Right renal pelvis (tissue), 4 donors: ENCODE measurements at places on chromosomes 13 and 19.

GRCh38 chr19:11322269-11323024 is 17.0 kb downstream of the RAB3D start:
- no peak for DNase-seq

- no peak for DNase-seq
Observed at GRCh38 chr13:112434937-112435523, 58.9 kb downstream of the SPACA7 start.

DNA sequence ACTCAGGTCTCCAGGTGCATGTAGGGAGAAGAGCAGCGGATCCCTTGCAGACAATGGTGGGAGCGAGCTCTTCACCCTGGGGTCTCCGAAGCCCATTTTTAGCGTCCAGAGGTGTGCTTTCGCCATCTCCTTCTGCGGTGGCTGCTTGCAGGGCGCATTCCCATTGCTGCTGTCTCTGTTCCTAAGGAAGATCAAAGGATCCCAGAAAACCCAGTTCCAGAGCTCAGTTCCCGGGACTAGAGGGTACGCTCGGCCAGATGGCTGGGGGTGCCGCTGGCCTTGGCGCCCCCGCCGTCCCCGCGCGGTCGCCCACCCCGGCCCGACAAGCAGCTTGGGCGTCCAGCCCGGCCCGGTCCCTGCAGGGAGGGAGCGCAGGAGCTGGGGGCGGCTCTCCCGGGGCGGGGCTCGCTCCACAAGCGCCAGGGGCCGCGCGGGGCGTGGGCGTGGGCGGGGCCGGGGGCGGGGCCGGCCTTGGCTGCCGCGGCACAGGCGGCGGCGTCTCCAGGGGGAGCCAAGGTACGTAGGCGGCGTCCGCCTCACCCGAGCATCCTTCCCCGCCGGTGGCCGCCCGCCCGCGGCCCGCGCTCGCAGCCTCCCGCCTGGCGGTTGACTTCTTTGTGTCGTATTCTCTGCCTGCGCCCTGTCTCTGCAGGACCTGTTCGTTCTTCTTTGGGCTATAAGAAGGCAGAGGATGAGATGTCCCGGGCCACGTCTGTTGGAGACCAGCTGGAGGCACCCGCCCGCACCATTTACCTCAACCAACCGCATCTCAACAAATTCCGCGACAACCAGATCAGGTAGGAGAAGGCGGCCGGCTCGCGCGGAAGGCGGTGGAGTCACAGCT is 96.8 kb downstream of the ATP8A2 start:
- DNase-seq, result peak; percentile 21

GRCh38 chr19:32222556-32222955 is 122.9 kb upstream of the ZNF507 start:
- DNase-seq, result no peak

GRCh38 chr19:8423817-8424223 is 10.7 kb downstream of the MARCHF2 start:
- DNase-seq, result no peak

GRCh38 chr13:103066781-103067345 is 646 bp upstream of the SLC10A2 start:
- no peak for DNase-seq

DNA sequence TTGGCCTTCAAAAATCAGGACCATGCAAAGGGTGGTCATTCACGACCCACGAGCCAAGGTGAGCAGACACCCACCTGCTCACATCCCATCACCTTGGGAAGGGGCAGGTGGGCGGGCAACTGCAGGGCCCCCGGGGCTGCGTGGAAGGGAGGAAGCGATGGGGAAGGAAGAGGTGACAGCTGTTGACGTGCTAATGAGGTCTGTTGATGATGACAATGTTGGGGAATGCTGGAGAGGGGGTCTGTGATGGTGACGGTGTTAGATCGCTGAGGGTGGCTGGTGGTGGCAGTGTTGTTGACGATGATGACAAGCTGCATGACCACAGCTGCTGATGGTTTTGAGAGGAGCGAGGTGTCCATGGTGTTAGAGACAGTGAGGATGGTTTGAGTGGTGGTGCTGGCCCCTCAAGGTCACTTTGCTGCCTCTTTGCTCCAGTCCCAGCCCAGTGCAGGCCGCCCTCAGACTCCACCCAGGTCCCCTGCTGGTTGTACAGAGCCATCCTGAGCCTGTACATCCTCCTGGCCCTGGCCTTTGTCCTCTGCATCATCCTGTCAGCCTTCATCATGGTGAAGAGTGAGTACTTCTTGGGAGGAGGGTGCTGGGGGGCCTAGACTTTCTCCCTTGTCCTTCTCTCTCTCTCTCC is 900 bp downstream of the MCEMP1 start:
- DNase-seq, result no peak

DNA sequence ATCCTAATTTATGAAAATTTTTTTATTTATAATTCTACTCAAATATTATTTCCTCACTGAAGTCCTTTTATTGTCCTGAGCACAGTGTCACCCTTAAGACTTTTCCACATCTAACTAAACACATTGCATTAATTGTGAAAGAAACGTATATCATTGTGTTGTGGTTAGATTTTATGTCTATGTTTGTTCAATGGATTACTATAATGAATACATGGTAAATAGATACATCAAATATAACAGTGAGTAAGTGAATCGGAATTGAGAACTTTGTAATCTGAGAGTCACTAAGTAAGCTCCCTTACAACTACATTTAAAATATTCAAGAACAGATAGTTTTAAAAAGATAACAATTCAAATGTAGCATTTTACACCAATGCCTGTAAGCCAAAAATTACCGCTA is 417.6 kb upstream of the PCDH20 start:
- DNase-seq, result no peak

DNA sequence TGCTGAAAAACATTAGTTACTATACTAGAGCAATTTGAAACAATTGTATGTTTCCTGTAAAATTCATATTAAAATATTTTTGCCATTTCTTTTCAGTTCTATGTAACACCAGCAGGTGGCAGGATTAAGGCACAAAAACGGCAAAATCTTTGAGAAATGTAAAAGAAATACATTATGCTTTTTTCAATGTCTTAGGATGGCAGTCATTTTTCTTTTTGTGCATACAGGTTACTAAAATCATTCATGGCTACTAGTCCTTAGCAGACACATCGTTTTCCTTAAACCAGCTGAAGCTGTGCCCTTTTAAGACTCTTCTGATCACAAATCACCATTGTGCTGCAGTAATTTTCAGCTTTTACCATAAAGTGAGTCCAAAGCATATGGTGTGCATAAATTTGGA is 800.7 kb upstream of the SLITRK5 start:
- no peak for DNase-seq

- DNase-seq, result no peak
Observed at GRCh38 chr19:35500611-35501010, 10.3 kb upstream of the KRTDAP start.

DNA sequence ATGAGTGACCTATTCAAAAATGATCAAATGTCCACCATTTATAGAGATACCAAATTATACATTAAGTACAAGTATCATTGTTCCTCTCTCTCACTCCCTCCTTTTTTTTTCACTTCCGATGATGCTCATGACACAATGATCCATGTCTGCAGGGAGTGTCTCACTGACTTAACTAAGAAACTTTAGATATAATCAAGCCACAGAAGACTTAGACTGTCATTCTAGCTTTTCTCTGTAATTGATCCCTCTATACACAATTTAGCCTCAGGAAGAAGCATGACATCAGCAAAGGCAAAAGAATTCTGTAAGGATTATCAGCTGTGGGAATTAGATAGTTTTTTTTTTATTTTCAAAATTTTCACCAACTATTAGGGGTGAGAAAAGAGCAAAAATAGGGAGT is 734.9 kb upstream of the PCDH9 start:
- no peak for DNase-seq

GRCh38 chr13:22162889-22163288 is 492.0 kb downstream of the FGF9 start:
- DNase-seq, result no peak

- no peak for DNase-seq
Observed at GRCh38 chr19:53824134-53824611, at the start of gene NLRP12. Gene NLRP12 (minus strand): TSS chr19:53824314. CDS start chr19:53824174, 140 bp downstream.

- no peak for DNase-seq
Observed at GRCh38 chr13:22874839-22875238, 305.9 kb upstream of the SGCG start.

GRCh38 chr19:40225440-40226305 is 816 bp downstream of the CCNP start:
- DNase-seq, result no peak

DNA sequence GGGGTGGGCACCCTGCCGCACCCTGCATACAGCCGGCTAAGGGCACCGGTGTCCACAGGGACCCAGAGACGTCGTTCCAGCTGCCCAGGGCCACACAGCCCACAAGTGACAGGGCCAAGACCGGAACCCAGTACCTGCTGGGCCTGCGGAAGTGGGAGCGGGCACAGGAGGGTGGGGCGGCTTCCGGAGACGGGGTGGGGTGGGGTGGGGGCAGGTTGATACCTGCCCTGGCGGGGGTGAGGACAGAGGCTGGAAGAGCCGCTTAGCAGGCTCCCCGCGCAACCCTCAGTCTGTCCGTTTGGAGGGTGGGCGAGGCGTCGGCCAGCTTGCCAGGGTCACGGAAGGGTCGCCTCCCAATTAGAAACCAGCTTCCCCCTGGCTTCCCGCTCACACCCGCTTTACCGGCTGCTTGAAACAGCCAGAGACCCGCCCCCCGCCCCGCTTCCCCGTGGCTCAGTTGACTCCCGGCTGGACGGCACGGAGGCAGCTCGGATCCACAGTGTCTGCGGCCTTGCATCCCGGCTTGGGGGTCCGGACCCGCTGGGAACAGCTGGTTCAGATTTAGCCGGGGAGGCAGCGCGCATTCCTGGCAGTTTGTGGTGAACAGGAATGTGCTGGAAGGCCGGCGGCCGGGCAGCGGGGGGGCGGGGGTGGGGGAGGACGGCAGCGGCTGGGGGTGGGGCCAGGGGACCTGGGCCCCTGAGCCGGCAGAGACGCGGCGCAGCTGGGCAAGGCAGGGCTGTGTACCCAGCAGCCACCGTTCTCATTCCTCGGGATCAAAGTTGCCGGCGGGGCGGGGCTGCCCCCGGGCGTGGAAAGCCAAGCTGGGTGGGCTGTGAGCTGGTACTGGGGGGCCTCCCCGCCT is 1.9 kb downstream of the CNN2 start:
- peak; percentile 74 for DNase-seq

- no peak for DNase-seq
Observed at GRCh38 chr19:17775991-17776803, 18.7 kb upstream of the B3GNT3 start.

DNA sequence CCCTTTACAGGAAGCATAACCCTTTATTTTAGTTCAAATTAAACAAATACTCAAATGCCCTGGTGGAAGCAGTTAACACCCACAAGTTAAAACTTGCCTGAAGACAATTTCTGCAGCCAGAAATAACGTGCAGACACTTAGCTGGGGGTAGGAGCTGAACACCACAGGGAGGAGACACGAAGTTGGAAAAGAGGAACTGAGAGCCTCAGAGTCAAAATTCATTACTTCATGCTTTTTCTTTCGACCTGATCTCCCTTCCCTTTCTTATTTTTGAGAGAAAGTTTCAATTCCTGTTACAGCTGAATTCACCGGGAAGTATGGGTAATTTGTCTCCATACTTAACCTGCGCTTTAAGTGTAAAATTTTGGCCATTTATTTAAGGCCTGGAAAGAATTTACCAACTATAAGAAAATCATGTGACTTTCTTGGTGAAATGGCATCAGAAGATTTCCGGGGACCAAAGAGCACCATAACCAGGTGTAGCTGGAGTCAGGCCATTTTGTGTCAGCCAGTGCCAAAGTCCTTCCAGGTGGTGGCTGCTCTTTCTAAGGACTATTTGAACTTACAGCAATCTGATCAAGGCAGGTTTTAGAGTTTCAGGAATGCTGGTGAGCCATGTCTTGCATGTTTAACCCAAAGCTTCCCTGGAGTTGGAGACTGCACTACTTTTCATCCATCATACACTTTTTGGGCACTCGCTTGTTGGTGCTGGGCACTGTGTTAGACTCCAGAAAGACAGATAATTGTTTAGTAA is 46.5 kb upstream of the RCBTB2 start:
- no peak for DNase-seq

- no peak for DNase-seq
Observed at GRCh38 chr13:91572439-91572838, 174.0 kb downstream of the GPC5 start.

DNA sequence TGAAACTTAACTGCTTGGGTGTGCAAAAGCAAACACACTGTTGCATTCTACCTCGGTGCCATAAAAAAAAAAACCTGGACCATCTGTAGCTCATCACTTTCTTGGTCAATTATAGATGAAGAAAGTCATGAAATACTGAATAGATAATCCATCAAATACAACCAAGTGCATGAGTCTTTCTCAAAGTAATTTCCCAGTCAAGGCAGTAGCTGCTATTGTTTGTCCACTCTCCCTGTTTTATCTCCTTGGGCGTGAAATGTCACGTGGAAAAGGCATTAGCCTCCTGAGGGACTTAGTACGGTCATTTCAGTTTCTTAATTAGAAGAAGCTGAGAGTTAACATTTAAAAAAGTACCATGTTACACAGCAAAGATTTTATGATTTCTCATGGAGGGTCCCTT is 1697.9 kb downstream of the PCDH9 start:
- DNase-seq, result no peak

DNA sequence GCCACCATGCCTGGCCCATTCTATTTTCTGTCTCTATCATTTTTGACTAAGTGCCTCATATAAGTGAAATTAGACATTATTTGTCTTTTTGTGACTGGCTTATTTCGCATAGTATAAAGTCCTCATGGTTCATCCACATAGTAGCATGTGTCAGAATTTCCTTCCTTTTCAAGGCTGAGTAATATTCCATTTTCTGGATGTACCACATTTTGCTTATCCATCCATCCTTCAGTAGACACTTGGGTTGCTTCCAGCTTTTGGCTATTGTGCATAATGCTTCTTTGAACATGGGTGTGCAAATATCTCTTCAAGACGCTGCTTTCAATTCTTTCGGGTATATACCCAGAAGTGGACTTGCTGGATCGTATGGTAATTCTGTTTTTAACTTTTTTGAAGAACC is 51.5 kb upstream of the USE1 start:
- DNase-seq, result no peak

GRCh38 chr13:100674572-100674871 is at the start of gene TMTC4:
Gene TMTC4 (minus strand): TSS chr13:100674795. CDS start chr13:100670362, 4,433 bp downstream.
- no peak for DNase-seq

DNA sequence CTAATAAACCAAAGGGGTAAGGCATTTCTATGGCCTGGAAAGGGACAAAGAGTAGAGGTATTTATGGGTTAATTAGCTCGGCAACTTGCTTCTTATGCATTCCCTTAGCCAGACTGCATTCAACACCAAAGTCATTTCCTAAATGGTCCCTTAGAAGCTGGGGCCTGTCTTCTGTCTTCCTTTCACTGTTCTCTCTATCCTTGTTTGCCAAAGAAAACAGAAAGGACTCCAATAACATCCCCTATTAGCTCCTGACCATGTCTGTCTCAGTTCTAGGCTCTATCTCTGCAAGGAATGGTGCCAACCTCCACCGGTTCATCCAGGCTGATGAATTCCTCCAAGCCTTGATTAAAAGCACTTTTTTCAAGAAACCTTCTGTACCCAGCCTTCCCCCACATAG is 123.5 kb downstream of the KCTD12 start:
- no peak for DNase-seq

GRCh38 chr13:33308863-33309262 is 23.3 kb upstream of the STARD13 start:
- no peak for DNase-seq

- DNase-seq, result no peak
Observed at GRCh38 chr13:99908140-99908803, 63.3 kb downstream of the ZIC5 start.

GRCh38 chr13:73240193-73240592 is 181.4 kb downstream of the KLF5 start:
- no peak for DNase-seq
